OCI-LY7 (cell line): ENCODE measurements at places on chromosomes 16 and 17.

GRCh38 chr17:81193051-81193410 lies 27.0 kb upstream of the AATK start:
- DNase-seq = no peak

DNA sequence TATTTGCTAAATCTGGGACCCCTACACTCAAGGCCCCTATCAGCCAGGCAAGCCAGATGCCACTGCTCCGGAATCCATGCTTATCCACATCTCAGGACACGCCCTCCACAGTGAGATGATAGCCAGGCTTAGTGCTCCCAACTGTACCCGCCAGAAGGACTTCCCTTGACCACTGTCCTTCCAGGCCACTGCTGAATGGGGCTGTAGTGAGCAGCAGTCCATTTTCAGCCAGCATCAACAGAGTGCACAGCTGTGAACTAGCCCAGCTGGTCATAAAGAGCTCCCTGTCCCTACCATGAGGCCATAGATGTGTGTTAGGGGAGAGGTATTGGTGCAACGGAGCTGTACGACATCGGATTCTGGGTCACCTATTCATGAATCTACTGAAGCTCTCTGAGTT lies 13.0 kb upstream of the MED9 start:
- no peak for DNase-seq

DNA sequence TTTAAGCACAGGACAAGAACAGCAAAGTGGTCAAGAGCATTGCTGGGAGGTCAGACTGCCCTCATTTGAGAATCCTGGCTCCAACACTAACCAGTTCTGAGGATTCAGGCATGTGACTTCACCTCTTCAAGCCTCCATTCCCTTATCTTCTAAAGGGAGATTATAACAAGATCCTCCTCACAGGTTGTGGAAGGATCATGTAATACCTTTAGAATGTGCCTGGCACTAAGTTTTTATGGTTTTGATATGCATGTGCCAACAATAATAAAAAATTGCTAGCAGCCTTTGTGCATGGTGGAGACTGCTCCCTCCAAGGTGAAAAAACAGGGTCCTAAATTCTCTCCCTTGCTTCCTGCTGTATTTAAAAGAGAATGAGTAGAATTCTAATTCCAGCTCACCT lies 36.0 kb upstream of the ADAMTS18 start:
- no peak for DNase-seq

- no peak for DNase-seq
Observed at GRCh38 chr16:52076332-52076731, 470.6 kb downstream of the TOX3 start.

- no peak for DNase-seq
Observed at GRCh38 chr16:82965808-82966207, 339.0 kb downstream of the CDH13 start.

GRCh38 chr17:16931318-16932060 lies 40.4 kb downstream of the TNFRSF13B start:
- no peak for DNase-seq

DNA sequence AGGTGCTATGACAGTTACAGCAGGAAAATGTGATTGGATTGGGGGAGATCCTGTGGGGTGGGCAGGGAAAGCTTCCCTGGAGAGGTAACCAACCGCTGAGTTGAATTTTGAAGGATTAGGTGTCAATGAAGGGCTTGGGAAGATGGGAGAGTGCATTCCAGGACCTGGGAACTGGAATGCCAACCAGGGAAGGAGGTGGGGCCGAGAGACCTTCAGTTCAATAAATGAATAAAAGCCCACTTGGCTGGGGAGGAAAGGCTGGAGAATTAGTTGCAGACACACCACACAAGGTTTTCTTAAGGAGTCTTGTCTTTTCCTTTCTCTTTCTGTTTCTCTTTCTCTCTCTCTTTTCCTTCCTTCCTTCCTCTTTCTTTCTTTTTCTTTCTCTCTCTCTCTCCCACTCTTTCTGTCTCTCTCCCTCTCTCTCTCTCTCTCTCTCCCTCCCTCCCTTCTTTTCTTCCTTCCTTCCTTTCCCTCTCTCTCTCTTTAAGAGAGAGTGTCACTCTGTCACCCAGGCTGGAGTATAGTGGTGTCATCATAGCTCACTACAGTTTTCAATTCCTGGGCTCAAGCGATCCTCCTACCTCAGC lies 3.3 kb downstream of the USP43 start:
- no peak for DNase-seq

DNA sequence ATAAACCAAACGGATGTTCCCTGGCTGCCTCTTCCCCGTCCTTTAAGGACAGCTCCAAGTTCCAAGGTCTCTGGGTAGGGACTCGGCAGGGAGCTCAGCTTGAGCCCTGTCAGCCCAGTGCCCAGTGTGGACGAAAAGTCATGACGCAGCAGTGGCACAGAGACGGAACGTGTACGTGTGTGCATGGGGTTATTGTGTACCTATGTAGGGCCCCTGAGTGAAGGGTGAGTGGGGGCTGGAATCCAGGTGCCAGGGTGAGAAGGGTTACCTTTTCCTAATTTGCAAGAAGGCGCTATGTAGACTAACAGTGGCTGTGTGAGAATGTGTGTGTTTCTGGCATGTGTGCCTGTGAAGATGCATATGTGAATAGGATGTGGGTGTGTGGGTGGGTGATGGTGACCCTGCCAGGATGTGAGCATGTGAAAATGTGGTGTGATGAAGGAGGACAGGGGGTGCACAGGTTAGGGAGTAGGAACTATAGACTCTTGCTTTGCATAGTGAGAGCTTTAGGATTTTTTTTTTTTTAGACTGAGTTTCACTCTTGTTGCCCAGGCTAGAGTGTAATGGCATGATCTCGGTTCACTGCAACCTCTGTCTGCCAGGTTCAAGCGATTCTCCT lies 6.0 kb downstream of the SCN4A start:
- DNase-seq = no peak

GRCh38 chr17:4389079-4389478 lies 22.6 kb upstream of the UBE2G1 start:
- DNase-seq = no peak

- peak; percentile 73 for DNase-seq
Observed at GRCh38 chr16:85316321-85316919, 204.1 kb upstream of the CIBAR2 start.

DNA sequence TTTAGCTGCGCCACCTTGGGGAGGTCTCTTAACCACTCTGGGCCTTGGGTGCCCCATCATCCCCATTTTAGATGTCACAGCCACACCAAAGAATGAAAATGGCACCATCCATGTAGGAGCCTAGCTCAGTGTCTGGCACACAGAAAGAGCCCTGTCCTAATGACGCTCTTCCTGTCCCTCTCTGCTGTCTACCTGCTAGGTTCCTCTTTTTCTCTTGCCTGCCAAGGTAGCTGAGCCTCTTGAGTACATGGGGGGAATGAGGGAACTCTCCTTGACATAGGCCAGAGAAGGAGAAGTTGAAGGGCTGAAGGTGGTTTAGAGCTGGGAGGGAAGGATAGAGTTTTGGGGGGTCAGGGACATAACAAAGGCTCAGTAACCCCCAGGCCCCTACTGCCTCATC lies 1.8 kb downstream of the RUNDC3A start:
- no peak for DNase-seq

GRCh38 chr17:31878703-31879073 lies 19.6 kb upstream of the COPRS start:
- no peak for DNase-seq

DNA sequence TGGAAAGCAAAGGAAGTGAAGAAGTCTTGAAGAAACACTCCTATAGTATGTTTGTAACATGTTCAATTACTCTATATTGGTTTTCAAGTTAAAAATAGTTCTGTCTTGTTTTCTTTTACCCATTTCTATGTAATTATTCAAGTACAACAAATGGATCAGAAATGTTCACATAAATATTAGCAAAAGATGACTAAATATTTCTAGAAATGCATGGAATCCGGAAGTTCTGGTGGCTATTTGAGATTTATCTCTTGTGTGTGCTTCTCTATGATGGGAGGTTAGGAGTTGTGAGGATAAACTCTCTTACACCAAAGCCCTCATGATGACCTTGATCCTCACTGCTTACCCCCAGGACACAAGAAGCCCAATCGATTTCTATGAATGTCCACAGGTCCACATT lies 237.5 kb downstream of the CDH8 start:
- DNase-seq = no peak

DNA sequence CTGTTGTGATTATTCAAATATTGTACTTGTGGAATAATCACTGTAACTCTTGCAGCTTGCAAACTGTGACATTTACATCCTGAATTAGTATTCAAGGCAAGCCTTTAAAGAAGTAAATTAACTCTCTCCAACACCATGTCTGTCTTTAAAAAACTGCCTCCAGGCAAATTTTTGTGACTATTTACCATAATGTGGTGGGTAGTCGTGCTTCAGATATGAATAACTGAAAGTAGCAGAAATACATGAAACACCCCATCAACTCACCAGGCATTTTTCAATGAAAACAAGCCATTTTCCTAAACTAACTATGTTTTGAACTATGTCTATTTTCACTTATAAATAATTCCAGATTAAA lies 217.4 kb upstream of the PSMD7 start:
- DNase-seq = no peak

DNA sequence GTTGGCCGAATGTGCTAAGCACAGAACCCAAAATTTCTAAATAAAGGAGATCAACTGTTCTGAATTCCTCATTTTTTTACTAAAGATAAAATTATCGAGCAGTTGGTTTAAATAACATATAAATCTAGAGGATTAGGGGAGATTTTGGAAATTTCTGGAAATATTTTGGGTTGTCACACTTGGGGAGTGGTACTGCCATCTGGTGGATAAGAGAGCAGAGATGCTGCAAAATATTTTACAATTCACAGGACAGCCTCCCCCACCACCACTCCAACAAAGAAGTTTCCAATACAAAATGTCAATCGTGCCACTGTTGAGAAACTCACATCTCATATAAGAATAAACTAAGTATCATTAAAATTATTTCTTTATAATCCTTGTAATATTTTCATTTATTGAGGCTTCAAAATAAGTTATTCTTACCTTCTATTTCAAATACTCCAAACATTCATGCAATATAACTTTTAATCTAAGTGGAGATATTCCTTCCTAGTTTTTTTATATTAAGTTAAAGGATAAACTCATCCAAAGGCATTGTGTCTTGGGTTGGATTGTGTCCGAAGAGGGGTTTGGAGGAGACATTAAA lies 17.0 kb upstream of the ABCA8 start:
- peak; percentile 33 for DNase-seq

GRCh38 chr16:70796301-70796700 lies 4.7 kb downstream of the VAC14 start:
- DNase-seq = no peak

DNA sequence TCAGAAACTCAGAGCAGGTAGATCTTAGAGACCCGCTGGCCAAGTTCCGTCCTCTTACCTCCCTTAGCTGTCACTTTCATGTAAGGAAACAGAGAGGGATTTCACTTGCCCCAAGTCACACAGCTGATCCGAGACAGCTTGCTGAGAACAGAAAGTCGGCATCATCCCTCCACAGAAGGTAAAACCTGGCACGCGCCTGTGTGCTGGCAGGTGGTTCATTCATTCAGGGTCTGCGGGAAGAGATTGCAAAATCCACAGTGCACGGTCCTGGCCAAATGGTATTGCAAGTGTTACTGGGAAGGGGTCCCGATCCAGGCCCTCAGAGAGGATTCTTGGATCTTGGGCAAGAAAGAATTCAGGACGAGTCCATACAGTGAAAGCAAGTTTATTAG lies 139.4 kb upstream of the RPH3AL start:
- DNase-seq = no peak

DNA sequence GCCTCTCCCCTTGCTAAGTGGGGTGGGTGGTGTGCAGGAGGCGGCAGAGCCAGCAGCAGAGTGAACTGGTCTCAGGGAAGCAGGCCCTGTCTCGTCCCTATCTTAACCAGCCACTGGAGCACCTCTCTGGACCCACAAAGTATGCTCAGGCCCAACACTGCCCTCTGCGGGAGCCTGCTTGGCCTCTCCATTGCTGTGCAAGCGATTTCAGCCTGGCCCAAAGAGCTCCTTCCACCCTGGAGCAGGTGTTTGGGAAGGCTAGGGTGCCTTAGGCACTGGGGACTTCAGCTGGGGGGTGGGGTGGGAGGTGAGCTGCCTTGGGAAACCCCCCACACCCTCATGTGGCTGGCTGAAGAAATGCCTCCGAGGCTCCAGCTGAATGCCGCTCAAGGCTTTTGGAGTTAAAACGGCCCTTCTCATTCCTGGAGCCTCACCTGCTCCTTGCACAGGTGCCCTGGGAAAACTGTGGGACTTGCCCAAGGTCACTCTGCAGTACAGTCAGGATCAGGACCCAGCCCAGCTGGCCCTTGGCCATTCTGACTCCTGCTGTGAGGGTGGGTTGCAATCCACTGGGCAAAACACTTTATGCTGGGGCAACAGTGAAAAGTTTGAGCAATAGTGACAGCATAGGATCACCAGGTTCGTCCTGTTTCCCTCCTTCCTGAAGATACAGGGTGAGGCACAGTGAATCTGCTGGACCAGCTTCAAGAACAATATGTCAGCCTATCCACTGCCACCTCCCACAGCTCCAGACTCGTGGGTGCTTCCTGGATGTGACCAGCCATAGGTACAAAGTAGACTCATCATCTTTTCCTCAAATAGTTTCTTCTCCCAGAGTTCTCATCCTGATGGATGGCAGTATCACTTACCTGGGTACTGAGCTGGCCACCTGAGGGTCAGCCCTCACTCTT lies 5.9 kb upstream of the UBE2O start:
- peak; percentile 88 for DNase-seq

DNA sequence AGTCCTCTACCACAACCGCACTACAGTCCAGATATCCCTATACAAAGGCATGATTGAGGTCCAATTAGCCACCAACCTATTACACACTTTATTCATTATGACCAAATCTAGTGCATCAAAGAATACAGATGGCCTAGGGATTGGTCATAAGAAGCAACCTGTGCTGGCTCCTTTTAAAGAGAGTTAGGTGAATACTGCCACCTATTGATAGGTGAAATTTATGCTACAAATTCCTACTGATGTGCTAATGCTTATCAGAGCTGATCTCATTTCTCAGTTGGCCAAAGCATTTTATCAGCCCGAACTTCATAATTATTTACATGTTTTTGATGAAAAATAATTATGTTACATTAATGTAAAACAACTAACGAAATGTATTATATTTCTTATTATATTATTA lies 166.3 kb downstream of the ANKFN1 start:
- DNase-seq = peak; percentile 54

GRCh38 chr16:66751303-66751991 lies at the start of gene DYNC1LI2:
Gene DYNC1LI2 (minus strand): TSS chr16:66751609. CDS start chr16:66751591, 18 bp downstream.
- DNase-seq = peak; percentile 85

DNA sequence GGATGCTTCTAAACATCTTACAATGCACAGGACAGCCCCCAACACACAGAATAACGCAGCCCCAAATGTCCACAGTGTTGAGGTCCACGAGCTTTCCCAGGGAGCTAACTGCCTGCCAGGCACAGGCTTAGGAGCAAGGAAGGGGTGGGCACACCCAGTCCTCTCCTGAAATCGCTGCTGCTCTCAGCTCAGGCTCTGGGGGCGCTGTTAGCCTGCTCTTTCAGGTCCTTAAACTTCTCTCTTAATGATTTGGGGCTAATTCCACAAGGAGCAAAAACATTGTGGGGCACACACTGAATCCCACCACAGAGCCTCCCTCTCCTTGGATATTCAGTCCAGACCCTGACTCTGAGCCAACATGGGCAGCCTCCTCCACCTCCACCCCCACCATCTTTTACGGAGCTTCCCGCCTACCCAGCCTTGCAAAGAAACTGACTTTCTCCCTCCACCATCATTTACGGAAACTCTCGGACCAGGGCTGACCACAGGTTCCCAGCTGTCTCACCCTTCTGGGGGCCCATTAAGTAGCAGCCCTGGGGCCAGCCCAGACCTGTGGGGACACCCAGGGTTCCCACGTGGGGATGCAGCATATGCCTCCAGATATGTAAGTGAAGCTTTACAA lies 1.1 kb downstream of the CD300H start:
- DNase-seq = peak; percentile 63

- DNase-seq = no peak
Observed at GRCh38 chr16:75012380-75013081, 13.7 kb downstream of the ZNRF1 start.
